ENCODE measurements at places on chromosomes 1 and 21. TPM values are rescaled to one million over a fixed set of nuclear protein-coding genes. Genes with fewer than 3 reads are reported as not detected.

The ERICH3 gene
- not detected for total RNA-seq

- DNase-seq, result no peak
- H3K27ac ChIP-seq, result no peak overlapping the region
- no peaks in the 10 kb centered on the region for H3K36me3 ChIP-seq
- no peaks in the 10 kb centered on the region for H3K4me1 ChIP-seq
- H3K4me3 ChIP-seq, result no peak overlapping the region
These were observed 70.0 kb upstream of the FMN2 start for GRCh38 chr1:240021709-240022108.

- H3K4me3 ChIP-seq, result no peak overlapping the region
- no peak overlapping the region for H3K27ac ChIP-seq
- peak; percentile 53 for DNase-seq
- H3K27me3 ChIP-seq, result peaks cover 16% of the 10 kb centered on the region
- H3K4me1 ChIP-seq, result peaks cover 8% of the 10 kb centered on the region
These were observed 8.3 kb upstream of the PADI1 start for GRCh38 chr1:17196496-17197185.

DNA sequence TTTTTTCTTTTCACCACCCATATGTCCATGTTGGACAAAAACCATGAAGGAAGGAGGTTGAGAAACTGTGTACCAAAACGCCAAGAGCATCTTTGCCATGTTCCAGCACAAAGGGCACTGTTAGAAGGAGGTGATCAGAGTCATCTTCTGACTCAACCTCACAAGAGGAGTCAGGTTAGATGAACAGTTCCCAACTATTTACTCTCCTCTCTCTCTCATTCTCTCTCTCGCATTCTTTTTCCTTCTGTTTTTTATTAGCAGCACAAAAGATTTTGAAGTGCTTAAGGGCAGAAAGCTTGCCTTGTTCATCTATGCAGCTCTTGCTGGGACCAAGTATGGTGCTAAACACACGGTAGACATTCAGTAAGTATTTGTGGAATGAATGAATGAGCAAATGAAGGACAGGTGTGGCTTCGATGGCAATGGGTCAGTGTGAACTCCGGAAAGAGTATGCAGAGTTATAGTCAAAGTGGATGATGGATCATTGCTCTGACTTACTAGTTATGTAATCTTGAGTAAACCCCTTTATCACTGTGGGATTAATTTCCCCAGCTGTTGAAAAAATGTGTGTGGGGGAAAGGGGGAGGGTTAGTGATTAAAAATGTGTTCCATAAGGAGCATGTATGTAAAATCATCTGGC is 33.9 kb downstream of the DDR2 start:
- H3K36me3 ChIP-seq, result no peaks in the 10 kb centered on the region
- H3K27me3 ChIP-seq, result no peaks in the 10 kb centered on the region
- H3K4me1 ChIP-seq, result peaks cover 4% of the 10 kb centered on the region
- no peak for DNase-seq

- no peaks in the 10 kb centered on the region for H3K36me3 ChIP-seq
- H3K27me3 ChIP-seq, result no peaks in the 10 kb centered on the region
- H3K4me3 ChIP-seq, result no peak overlapping the region
- H3K4me1 ChIP-seq, result peaks cover 20% of the 10 kb centered on the region
- DNase-seq, result no peak
- H3K27ac ChIP-seq, result peak overlapping the region; percentile 84
These were observed 68.0 kb upstream of the CYP2J2 start for GRCh38 chr1:59994302-59995198.

Measured in suprapubic skin (tissue), 4 donors.